HS-5 (cell line): ENCODE measurements at places on chromosomes 6 and 20.

DNA sequence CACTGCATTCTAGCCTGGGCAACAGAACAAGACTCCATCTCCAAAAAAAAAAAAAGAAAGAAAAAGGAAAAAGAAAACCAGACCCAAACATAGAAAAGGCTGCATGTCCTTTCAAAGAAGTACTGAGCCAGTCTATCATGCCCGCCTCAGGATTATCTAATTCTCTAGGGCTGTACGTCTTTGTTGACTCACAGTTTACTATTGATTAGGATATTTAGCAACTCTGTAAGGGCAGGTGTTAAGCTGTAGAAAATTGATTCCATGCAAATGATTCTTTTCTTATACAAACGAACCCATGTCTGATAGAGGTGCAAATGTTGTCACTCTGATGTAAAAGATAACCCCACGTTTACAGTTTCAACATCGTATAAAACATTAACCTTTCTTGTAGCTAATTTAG is 209.0 kb downstream of the TTLL2 start:
- DNase-seq, result no peak

DNA sequence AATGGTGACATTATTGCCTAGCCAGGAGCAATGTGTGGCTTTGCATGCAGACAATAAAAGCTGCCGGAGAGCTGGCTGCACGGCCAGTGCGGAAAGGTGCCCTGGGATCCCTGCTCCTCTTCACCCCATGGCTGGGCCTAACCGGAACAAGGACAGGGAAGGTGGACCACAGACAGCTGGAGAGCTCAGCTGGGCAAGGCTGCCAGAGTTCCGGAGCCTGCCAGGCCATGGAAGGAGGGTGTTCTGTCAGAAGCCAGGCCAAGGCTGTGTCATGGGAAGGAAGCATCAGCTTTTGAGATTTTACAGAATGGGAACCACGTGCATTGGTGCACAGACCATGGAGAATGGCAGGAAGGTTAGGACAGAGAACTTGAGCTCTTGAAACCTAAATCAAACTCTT is 25.0 kb downstream of the MAP1LC3A start:
- no peak for DNase-seq

GRCh38 chr6:118578617-118579016 is 30.5 kb downstream of the PLN start:
- DNase-seq, result no peak

GRCh38 chr6:80872199-80872950 is 765.9 kb downstream of the BCKDHB start:
- DNase-seq, result no peak

DNA sequence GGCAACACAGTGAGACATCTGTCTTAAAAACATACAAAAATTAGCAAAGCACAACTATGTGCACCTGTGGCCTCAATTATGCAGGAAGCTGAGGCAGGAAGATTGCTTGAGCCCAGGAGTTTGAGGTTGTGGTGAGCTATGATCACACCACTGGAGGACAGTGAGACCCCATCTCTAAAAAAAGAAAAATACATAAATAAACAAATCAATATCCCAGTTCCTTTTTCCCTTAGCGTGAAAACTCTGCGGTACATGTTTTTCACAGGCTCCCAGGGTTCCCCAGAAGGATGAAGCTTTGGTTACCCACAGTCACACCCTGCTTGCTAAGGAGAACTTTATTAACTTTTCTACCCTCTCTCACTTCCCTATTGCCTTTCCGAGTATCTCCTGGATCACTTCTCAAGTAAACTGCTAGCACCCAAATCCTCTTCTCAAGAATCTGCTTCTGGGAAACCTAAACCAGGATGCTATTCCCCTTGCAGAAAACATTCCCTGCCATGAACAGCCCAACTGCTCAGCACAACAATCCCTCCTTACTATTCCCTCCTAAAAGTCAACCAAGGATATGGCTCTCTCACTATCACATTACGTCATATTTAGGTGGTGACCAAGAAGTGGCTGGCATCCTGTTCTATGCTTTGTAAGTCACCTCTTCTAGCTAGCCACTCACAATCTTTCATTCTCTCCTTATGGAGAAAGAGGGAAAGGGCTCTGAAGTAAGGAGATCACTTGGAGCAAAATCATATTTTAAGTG is 122.4 kb downstream of the IPCEF1 start:
- DNase-seq, result no peak

DNA sequence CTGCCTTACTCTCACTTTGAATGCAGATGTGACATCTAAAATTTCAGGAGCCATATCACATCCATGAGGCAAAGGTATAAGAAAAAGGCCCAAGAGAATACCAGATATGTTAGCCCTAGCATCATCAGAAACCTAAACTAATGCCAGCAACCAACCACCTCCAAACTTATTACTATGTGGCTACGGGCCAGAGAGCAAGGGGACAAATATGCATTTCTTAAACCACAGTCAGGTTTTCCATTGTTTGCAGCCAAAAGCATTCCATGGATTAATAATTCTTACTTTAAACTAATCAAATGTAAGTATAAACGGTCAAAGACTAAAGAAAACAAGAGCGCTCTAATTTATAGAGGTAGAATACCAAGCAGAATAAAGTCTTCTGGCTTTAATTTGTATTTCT is 84.7 kb downstream of the TASP1 start:
- no peak for DNase-seq

DNA sequence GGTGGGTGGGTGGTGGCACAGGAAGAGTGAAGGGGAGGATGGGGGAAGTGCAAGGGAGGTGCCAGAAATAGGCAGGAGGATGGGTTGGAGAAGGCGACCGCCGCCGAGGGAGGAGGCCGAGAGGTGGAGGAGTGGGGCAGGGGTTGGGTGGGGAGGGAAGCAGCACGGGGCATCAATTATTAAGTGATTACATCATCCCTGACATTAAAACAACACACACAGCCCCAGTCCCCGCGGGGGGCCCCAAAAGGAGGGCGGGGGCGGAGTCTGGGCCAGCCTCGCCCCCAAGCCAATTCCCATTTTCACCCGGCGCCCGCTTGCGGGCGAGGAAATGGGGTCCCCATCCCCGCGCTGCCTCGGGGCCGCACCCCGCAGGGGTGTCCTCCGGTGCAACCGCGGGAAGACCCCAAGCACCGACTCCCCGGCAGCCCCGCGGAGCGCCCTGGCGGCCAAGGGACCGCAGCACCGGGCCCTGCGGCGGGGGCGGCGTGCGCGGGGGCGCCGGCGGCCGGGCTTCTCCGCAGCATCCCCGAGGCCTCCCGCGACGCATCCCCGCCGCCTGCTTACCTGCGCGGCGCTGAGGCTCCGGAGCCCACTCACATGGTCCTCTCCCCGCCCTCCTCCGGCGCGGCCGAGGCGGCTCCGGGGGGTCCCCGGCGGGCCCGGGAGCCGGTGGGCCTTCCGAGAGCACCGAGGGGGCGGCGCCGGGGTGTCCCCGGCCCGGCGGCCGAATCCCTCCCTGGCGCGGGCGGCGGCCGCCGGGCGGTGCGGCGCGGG is 663 bp downstream of the FYN start:
- DNase-seq, result no peak

DNA sequence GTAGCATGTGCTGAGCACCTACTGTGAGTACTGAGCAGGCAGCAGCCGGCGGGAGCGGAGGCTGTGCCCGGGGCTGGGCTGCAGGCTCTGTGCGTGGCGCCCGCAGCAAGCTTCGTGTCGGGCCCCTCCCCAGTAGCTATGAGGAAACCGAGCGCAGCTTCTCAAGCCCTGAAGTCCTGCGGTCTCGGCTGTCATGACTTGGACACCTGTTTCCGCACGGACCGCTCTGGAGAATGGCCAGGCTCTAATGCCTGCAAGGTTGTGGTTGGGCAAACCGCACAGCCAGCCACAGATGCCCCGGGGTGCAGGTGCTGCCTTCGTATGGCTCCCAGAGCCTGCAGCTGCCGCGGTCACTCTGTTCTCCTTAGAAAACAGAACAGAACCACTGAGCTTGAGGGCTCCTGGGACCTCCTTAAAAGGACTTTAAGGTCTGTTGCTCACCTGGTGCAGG is 33.7 kb downstream of the PYGB start:
- no peak for DNase-seq

DNA sequence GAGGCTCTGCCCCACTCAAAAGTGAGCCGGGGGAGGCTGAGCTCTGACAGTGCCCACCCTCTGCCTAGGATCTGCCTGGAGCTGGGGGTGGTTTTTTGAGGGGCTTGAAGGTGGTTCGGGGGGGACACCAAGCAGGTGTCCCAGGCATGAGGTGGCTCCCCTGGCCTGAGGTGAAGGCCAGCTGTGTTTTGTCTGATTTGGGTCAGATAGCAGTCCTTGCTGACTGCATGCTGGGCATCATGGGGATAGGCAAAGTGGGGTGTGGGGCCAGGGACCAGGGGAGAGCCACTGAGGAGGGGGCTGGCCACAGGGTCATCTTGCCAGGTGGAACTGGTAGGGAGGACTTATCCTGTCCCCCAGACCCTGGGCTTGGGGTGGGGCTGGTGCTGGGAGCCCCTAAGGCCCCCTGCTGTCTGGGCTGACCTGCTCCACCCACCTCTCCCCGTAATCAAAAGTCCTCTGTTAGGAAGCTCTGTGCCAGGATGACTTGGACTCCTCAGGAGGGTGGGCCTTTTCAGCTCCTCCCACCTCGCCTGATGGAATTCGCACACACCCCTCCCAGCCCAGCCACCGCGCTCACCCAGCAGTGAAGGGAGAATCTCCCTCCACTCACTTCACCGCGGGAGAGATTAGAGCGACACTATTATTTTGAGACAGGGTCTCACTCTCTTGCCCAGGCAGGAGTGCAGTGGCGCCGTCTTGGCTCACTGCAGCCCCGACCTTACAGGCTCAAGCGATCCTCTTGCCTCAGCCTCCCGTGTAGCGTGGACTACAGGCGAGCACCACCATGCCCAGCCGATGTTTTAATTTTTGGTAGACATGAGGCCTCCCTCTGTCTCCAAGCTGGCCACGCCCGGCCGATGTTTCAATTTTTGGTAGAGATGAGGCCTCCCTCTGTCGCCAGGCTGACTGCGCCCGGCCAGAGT is 1.5 kb upstream of the COL9A3 start:
- no peak for DNase-seq

GRCh38 chr6:11064836-11065235 is 20.7 kb upstream of the ELOVL2 start:
- DNase-seq, result no peak

DNA sequence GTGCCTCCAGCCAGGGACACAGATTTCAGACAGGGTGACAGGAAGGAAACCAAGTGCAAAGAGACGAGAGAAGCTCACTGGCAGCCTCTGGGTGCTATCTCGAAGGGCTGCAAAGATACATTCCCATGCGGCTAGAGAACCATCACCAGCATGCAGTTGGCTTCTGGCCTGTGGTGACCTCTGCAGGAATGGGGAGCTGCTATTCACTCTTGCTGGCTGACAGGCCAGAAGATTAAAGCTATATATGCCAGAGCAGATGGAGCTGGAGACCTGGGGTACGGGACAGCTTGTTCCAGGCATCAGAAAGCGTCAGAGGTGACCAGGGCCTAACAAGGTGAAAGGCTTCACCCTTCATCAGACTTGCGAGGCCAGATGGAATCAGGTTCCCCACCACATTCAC is 20.0 kb downstream of the MAP1LC3A start:
- DNase-seq, result no peak

GRCh38 chr20:44959638-44960102 is 527 bp downstream of the TOMM34 start:
- peak; percentile 56 for DNase-seq

DNA sequence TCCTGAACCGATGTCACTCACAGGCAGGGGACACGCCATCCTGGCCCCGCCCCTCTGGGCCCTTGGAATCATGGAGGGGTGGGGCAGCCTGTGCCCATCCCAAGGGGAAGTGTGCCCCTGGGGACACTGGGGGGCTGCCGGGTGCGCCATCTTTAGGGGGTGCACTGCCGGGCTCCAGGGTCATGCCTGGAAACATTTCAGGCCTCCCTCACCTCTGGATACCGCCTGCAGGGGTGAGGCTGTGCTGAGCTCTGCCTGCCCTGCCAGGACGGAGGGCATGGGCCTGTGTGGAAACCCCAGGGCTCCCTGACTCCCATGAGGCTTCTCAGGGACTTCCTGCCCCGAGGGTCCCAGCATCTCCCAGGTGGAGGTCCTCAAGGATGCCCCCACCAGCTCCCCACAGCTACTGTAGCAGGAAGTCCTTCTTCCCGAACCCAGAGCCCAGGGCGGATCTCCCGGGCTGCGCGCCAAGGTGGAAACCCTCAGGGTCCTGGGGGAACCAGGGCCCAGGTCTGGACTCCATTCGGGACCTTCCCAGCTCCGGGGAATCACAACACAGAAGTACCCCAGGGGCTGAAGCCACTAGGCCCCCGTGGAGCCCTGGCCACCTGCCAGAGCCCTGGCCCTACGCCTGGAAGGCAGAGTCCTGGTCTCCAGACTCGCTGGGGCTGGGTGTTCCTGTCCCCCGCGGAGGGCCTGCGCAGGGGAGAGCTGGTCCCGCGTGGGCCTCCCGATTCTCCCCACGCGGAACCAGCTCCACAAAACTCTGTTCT is 15.6 kb downstream of the CHRNA4 start:
- no peak for DNase-seq

DNA sequence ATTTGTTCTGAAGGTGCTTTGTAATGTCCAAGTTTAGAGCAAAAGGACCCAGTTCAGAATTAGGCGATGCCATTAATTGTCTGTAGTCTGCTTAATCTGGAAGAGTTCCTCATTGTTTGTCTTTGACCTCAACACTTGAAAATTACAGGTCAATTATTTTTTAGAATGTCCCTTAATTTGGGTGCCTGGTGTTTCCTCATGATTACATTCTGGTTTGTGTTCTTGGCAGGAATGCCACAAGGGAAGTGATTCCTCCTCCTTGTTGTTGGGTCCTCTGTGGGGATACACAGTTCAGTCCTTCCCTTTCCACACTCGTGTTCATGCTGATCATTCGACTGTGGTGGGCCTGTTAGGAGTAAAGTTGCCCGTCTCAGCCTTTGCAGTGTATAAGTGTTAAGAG is 207.3 kb downstream of the JARID2 start:
- no peak for DNase-seq

GRCh38 chr6:30077218-30077617 is 1.6 kb upstream of the RNF39 start:
- no peak for DNase-seq

- no peak for DNase-seq
These were observed 2.2 kb upstream of the CENPB start for GRCh38 chr20:3788685-3789155.

DNA sequence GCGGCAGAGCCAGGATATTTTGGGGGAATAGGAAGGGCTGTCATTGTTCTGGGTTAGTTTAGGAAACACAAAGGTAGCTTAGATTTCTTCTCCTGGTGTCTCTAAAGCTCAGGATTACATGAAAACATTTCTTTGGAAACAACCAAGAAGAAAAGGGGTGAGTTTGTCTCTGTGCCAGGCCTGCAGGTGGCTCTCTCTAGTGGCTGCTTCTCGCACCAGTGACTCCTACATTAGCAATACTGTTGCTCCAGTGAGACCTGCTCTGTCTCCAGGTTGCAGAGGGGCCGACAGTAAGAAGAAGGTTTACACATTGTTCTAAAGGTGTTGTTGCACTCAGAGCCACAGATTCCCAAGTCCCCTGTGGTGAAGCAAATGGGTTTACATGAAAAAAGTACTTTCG is 104.6 kb upstream of the GLP1R start:
- DNase-seq, result no peak
